H7 (cell line): ENCODE measurements at places on chromosomes 3 and 15. TPM values are rescaled to one million over a fixed set of nuclear protein-coding genes. Genes with fewer than 3 reads are reported as not detected.

GRCh38 chr3:176412771-176413170 is 784.5 kb downstream of the TBL1XR1 start:
- DNase-seq, result no peak

The RBP2 gene
- not detected in 2 replicates for total RNA-seq

The LTF gene
- not detected in 2 replicates for total RNA-seq

GRCh38 chr3:43748645-43749044 is 57.9 kb downstream of the ABHD5 start:
- DNase-seq, result no peak

The CSK gene
- 31.8 and 34.8 TPM in 2 replicates for total RNA-seq

DNA sequence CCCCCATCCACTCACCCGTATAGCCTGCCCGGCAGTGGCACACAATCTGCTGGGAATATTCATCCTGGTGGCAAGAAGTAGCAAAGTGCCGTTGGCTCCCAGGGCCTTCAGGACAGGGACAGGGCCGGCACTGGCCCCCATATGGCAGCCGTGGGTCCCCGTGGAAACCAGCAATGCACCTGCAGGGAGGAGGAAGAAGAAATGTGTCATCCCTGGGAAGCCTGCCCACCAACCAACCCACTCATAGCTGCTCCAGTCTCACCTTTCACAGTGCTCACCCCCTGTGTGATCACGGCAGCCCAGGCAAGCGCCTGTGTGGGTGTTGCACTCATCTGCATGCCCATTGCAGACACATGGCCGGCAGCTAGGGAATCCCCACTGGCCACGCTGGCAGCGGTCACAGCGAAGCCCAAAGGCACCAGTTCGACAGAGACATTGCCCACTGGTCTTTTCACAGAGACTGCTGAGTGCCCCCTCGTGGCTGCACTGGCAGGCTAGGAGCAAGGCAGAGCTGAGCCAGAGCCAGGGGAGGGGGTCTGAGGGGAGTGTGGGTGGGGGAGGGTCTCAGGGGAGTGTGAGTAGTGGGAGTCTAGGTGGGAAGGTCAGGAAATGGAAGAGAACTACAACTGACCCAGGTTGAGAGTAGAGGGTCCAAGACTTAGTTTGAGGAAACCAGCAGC is 4.5 kb upstream of the USP19 start:
- DNase-seq, result peak; percentile 69

GRCh38 chr3:126456211-126456610 is 19.5 kb downstream of the ZXDC start:
- DNase-seq, result no peak

DNA sequence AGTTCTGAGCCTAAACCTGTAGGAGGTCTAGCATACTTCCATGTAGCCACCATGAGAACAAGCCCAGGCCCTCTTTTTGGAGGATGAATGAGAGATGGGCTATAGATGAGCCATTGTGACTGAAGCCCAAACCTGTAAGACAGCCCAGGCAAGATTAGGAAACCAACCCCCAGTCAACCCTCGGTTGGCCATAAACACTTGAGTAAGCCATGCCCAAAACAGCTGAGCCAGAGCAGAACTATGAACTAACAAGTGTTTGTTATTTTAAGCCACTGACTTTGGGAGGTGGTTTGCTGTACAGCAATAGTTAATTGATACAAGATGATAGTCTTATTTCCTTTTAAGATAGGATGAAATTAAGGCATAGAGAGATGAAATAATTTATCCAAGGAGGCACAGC is 12.4 kb upstream of the CPNE4 start:
- no peak for DNase-seq

DNA sequence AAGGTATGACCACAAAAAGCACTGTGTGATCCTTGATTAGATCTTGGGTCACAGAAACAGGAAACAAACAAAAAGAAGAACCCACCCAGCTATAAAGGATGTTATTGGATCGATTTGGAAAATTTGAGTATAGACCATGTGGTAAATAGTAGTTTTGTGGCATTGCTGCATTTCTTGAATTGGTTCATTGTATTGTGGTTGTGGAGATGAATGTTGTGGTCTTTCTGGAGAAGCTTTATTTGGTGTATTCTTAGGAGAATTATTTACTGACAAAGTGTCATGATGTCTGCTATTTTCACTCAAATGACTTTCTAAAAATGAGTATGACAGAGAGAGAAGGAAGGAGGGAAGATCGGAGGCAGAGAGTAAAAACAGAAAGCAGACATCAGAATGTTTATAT is 406.2 kb downstream of the CNTN4 start:
- no peak for DNase-seq

The PLCL2 gene
- total RNA-seq, result 1.9 and 3.3 TPM in 2 replicates

DNA sequence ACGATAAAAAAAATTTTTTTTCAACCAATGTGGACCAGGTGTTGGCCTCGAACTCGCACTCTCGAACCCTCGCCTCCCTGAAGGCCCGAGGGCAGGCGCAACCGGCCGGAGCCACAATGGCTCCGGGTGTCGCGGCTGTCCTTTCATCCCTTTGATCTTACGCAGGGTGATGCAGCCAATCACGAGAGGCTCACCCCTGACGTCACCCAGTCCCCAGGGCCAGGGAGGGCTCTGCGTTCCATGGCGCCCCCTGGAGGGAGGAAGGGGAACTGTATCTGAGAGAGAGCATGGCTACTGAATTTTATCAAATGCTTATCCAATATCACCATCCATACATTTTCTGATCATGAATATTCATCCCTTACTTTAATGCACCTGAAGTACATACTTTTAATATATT is 15.4 kb upstream of the GMNC start:
- peak; percentile 28 for DNase-seq

GRCh38 chr3:13352621-13353131 is 67.4 kb downstream of the NUP210 start:
- no peak for DNase-seq

GRCh38 chr3:59873576-59874230 is 823.9 kb upstream of the CFAP20DC start:
- DNase-seq, result no peak

The DAPK2 gene
- 0.41 and 1.9 TPM in 2 replicates for total RNA-seq

The SERINC4 gene
- 0.22 and 0.38 TPM in 2 replicates for total RNA-seq

GRCh38 chr15:84727429-84727828 is 11.5 kb upstream of the SEC11A start:
- DNase-seq, result no peak

GRCh38 chr3:49177073-49177472 is 5.7 kb downstream of the KLHDC8B start:
- no peak for DNase-seq

GRCh38 chr3:193897731-193898180 is 238.2 kb upstream of the HES1 start:
- DNase-seq, result no peak

The RPUSD2 gene
- 30.5 and 38.1 TPM in 2 replicates for total RNA-seq

DNA sequence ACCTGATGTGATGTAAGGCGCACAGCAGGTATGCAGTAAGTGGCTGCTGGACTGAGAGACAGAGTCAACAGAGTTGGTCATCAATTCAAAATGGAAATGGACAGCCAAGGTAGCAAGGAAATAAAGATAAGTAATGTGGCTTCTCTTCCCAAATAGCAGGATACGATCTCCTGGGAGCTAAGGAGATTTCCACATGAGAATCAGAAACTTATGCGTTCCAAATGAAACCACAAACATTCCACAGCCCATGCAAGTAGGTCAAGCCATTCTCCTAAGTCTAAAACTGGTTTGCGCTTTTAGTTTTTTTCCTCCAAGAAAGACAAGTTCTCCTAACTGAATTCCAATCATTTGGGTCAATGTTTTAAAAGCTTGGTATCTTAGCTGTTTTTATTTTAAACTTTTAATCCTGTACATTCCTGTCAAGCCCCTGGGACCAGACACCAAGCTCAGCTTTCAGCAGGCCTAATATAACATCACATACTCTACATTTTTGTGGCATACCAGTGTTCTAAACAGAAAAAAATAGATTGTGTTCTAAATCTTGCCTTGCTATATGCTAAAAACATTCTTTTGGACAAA is 73.7 kb upstream of the TSPAN3 start:
- DNase-seq, result no peak

- peak; percentile 22 for DNase-seq
These were observed 149.9 kb downstream of the IGSF11 start for GRCh38 chr3:118884748-118885206.

DNA sequence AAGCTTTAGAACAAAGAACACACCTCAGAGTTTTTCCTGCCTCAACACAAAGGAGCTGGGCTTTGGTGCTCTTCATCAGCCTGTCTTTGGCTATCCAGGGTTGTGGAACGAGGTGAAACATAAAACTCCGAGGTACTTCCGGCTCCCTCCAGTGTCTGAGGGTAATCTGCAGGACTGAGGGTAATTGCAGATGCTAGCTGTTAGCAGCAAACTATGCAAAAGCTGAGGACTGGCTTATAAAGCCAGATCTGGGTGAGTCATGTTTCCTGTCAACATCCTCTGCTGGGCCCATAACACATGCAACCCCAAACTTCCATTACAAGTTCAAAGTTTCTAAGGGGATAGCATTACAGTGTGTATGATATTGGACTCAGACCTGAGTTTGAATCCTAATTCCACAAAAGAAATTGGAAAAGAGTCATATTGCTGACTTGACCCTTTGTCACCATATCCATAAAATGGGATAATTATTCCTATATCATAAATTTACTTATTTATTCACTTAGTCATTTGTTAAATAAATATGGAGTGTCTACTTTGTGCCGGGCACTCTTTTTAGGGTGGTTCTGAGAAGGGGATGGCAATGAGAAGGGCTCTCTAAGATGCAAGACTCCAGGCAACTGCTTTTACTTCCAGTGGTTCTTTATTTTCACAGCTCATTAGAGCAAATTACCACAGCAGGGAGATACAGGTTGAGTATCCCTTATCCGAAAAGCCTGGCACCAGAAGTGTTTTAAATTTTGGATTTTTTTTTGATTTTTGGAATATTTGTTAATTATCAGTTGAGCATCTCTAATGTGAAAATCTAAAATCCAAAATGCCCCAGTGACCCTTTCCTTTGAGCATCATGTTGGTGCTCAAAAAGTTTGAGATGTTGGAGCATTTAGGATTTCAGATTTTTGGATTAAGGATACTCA is 9.5 kb upstream of the TRIM69 start:
- peak; percentile 8 for DNase-seq

DNA sequence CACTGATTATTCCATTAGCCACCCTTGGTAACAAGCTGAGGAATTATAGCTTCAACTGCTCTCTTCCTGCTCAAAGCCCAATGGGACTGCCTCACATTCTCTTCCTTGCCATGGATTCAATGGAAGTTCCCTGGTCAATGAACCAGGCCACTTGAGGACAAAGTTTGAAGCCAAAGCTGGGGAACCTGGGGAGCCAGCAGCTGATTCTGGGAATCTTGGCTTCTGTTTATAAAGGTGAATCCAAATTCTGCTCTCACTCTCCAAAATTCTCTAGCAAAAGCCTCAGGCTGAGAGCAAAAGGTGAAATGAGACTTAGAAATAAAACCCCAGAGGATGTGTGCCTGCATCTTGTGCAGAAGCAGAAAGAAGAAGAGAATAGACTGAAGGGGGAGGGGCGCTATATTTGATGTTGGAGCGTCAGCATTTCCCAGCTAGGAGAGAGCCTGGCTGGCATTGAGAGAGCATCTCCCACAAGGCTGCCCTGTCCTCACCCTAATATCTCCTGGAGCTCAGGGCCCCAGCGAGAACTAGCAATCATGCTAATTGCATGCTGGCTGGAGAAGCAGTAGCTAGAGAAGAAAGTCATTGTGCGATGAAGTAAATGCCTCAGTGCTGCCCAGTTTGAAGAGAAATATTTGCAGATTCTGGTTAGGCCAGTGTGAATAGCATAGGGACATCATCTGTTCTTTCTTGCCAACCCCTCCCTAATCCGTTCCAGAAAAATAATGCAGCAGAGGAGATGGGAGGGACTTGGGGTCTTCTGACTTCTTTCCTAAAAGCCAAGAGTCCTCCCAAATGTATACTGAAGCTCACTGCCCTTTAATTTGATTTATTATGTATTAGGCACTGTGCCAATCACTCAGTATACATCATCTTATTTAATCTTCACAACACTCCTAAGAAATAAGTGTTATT is 34.9 kb upstream of the GAP43 start:
- no peak for DNase-seq

GRCh38 chr3:134897391-134898141 is 102.5 kb downstream of the EPHB1 start:
- DNase-seq, result no peak

GRCh38 chr3:155194973-155195957 is 98.2 kb downstream of the STRIT1 start:
- DNase-seq, result peak; percentile 19

The MYL3 gene
- total RNA-seq, result 3.0 and 4.1 TPM in 2 replicates

GRCh38 chr3:20186600-20187004 is 596 bp upstream of the SGO1 start:
- DNase-seq, result no peak
